Frontal cortex (tissue), 4 donors: ENCODE measurements at places on chromosomes 5 and 9. TPM values are rescaled to one million over a fixed set of nuclear protein-coding genes. Genes with fewer than 3 reads are reported as not detected.

IL12B gene
- total RNA-seq, result not detected

FAM81B gene
- total RNA-seq, result not detected

GRAMD2B gene
- 6.5 TPM for total RNA-seq

C5orf46 gene
- not detected for total RNA-seq

SOX30 gene
- under 0.01 TPM for total RNA-seq

OSMR gene
- 0.82 TPM for total RNA-seq
